Pons (tissue), 1 donor: ENCODE measurements at places on chromosomes 5 and 9.

GRCh38 chr9:68507130-68507805 lies 33.4 kb downstream of the TMEM252 start:
- peak; percentile 29 for DNase-seq

DNA sequence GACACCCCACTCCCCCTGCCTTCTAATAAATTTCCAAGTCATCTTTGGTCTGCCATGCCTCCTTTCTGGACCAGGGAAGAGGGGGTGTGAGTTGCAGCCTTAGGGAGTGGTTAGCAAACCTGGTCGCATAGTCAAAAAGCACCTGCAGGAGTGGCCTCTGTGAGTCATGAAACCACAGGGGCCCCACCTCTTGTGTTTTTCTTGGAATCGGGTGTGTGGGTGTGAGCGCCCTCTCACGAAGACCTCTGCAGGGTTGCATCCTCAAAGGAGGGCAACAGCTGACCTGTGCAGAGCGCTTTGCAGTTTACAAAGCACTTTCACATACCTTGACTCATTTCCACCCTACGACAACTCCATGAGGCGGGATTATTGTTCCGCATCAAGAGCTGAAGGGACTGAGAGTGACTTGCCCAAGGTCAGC lies 36.8 kb upstream of the TEX48 start:
- DNase-seq, result no peak

DNA sequence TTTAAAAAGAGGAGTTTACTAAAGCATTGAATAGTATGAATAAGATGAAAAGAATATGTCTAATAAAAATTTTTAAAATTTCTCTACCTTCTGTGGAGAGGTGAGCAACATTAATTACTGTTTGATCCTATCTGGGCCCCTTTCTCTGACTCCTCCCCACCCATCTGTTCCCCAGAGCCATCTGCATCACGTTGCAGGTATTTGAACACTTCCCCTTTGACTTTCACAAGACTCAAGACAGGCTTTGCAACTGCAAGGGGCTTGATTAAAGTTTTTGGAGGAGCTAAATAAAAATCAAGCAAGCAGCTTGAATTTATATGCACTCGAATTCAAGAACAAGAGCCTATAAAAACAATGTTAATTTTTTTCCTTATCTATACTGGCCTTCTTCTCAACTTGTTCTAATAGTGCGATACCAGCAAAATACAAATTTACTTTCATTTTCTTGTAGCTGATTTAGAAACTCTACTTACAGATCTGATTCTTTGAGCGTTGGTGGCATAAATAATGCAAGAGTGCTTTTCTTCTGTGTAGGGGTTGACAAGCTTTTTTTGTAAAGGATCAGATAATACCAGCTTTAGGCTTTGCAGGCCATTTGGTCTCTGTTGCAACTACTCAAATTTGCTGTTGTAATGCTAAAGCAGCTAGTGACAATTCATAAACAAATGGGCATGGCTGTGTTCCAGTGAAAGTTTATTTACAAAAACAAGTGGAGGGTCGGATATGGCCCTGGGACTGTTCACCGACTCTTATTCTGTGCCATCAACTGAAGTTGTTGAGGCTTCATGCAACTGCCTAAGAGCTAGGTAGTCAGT lies 21.2 kb downstream of the TXNDC8 start:
- DNase-seq, result no peak

GRCh38 chr5:129271308-129271707 lies 176.8 kb downstream of the ISOC1 start:
- peak; percentile 32 for DNase-seq

DNA sequence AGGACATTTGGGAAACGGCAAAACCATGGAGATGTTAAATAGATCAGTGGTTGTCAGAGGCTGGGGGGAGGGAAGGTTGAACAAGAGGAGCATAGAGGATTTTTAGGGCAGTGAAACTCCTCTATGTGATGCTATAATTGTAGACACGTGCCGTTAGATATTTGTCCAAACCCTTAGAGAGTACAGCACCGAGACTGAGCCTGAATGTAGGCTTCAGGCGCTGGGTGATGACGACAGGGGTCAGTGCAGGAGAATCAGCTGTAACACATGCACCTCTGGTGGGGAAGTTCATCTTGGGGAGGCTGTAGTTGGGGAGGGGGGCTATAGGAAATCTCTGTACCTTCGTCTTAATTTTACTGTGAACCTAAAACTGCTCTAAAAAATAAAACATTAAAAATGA lies 22.2 kb upstream of the CLPTM1L start:
- no peak for DNase-seq

GRCh38 chr5:3889412-3890142 lies 293.9 kb downstream of the IRX1 start:
- no peak for DNase-seq

DNA sequence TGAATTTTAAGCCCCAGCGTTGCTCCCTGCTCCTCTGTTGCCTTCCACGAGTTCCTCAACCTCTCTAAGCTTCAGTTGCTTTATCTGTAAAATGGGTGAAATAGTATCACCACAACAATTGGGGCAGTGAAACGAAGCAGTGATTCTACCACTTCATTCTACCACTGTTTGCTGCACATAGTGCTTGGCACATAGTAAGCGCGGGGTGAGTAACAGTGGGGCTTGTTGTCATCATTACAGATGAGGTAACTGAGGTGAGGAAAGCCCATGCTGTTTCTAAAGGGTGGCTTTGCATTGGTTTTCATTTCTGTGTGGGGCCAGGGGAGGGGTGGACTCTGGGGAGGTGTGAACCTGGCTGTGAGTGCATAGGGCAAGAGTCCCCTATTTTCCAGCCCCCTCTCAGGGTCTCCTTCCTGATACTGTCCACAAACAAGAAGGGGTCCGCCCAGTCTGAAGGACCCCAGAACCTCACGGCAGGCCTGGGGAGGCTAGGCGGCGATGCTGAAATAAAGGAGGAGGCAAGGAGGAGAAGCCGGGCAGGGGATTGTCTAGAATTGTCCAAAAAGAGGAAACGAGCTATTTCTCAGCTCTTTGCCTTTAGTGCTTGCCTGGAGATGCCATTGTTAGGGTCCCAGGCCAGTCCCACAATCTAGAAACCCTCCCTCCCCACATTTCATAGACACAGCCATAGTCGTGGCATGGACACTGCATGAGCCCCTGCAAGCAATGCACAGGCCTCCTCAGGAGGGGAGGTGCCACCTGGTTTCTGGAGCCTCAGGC lies 65.6 kb downstream of the IL6ST start:
- DNase-seq, result no peak

GRCh38 chr5:177539411-177539810 lies 15.0 kb downstream of the FAM193B start:
- DNase-seq, result no peak

DNA sequence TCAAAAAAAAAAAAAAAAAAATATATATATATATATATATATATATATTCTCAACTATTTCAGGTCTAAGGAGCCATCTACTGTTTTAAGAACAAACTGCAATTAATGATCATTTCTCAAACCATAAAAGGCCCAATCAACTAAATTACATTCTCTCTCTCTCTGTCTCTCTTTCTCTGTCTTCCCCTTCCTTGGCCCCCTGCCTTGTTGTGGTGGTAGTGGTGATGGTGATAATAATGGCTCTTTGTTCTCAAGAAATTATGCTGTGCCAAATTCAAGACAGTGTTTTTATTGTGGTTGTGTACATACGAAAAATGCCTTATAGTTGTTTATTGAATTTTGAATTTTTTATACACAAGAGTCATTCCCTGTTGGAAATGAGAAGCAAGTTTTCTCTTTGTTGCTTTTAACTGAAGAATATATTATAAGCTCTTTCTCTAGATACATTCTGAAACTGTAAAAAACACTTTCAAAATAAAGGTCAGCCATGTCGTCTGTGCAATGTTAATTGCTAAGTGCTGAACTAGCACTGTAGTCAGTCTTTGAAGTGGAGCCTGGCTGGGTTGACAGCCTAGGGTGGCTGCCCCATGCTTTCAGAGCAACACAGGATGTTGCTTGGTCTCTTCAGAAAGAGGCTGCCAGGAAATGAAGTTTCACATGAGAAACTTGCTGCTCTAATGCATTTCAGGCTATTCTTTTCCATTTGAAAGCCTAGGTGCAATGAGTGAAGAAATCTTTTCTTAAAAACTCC lies 96.0 kb downstream of the HINT1 start:
- peak; percentile 96 for DNase-seq

DNA sequence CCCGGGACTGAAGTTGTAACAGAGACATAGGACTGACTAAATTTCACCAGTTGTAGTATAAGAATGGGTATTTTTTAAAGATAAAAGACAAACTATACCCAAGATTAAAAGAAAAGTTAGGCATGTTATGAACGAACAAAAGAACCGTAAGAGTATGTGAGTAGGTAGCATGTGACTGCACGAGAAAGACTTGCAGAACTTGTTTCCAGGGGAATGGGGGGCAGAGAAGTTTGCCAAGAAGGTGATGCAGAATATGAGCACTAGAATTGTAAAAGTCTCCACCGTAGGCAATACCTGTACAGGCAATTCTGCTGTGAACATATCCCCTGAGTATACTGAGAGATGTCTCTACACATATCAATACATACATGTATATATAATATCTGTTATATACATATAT lies 614.7 kb downstream of the PRELID2 start:
- no peak for DNase-seq

DNA sequence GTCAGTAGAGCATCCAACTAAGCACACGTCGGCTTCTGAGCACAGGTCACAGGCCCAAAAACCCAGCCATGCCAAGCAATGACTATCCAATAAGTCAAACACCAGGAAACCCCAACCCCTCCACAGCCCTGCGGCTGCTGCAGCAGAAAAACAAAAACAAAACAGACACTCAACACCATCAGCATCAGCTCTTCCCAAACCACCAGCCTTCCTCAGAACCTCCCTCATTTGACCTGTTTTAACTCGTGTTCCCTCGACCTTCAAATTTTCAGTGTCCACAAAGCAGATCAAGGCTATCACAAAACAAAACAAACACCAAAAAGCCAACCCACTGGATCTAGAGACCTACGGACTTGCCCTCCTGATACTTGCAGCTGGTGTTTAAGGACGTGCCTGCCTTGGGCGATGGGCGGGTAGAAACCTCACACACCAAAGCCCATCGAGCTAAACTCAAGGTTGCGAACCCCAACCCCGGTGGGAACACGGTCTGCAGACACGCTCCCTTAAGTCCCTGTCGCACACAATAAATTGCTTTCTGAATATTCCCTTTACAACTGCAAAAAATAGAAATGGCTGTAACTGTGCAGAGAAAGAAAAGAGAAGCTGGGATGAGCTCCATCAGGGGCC lies 247.1 kb upstream of the ANKRD55 start:
- DNase-seq, result peak; percentile 54

DNA sequence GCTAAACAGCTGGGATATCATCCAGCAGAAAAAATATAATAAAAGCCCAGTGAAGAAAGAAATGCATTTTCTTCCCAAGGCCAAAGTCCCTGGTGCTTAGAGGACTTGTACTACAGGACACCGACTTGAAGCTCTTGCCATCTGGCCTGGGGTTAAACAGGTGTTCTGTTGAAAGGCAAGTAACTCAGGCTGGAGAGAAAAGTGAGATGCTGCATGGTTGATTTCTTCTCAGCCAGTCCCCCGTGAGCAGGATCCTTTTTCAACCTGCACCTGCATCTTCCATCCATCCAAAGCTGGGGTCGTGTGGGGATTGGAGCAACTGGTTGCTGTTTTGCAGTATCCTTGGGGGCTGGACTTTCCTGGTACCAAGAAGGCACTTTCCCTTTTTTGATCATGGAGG lies 146.1 kb upstream of the RPS23 start:
- no peak for DNase-seq

DNA sequence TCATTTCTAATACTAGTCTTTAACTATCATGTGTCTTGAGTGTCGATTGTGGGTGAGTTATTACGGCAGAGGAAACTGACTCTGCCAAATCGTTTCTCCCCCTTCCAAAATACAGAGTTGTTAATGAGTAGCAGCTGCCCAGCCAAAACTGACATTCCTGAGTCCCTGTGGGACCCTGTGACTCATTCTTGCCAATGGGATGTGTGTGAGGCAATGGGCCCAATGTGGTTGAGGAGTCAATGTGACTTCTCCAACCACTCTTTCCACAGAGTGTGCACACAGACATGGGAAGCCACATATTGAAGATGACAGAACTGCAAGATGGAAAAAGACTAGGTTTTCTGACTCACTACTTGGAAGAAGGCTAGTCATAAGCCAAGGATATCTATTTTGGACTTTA lies 434.7 kb downstream of the DTWD2 start:
- no peak for DNase-seq

DNA sequence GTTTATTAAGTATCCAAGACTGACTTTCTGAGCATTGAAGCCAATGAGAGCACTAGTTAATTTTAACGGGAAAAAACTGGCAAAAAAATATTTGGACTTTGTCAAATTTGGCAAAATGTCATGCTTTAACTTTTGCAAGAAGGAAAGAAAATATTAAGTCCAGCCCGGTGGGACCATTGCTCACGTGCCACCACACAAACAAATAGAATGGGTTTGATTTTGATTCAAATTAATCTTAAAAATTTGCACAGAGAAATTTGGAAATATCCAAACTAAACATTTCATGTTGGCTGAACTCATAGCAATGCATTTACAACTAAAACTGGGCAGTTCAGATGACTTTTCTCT lies 302.2 kb downstream of the EBF1 start:
- DNase-seq, result no peak

DNA sequence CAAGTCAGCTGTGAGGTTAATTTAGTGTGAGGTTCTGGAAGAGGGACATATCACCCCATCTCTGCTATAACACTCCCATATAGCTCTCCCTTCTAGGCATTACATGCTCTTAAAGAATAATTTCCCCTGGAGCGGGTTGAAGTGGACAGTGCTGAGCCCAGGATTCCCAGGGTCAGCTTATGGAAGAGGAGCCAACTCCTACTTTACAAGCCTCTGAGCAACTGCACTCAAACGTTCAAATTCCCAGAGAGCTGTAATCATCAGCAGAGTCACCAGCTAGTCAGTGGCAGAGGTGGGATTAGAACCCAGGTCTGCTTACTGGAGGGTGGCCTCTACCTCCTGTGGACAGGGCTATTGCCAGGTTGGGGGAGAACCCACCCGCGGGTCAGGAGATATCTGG lies 1.4 kb downstream of the NEURL1B start:
- no peak for DNase-seq

- DNase-seq, result peak; percentile 95
Observed at GRCh38 chr9:124392871-124393460, 22.3 kb downstream of the PSMB7 start.

- no peak for DNase-seq
Observed at GRCh38 chr9:18438951-18439350, 35.0 kb upstream of the ADAMTSL1 start.
